Putamen (tissue), 1 donor: ENCODE measurements at places on chromosomes 7 and 10.

- no peak for DNase-seq
These were observed 20.1 kb downstream of the GHRHR start for GRCh38 chr7:30983914-30984247.

DNA sequence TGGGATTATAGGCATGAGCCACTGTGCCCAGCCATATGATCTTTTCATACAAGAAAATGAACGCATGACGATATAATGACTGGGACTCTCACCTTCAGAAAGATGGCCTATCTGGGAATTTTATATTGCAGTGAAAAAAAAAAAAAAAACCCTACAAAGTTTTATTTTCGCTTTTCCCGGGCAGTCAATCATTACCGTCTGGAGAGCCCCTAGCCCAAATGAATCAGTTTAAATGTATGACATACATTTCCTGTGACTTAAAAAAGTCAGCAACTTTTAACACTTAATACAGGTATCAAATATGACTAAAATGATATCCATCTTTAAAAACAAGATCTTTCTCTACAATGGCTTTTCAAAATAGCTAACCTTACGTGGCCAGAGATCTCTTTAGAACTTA is 48.2 kb upstream of the NMT2 start:
- no peak for DNase-seq

DNA sequence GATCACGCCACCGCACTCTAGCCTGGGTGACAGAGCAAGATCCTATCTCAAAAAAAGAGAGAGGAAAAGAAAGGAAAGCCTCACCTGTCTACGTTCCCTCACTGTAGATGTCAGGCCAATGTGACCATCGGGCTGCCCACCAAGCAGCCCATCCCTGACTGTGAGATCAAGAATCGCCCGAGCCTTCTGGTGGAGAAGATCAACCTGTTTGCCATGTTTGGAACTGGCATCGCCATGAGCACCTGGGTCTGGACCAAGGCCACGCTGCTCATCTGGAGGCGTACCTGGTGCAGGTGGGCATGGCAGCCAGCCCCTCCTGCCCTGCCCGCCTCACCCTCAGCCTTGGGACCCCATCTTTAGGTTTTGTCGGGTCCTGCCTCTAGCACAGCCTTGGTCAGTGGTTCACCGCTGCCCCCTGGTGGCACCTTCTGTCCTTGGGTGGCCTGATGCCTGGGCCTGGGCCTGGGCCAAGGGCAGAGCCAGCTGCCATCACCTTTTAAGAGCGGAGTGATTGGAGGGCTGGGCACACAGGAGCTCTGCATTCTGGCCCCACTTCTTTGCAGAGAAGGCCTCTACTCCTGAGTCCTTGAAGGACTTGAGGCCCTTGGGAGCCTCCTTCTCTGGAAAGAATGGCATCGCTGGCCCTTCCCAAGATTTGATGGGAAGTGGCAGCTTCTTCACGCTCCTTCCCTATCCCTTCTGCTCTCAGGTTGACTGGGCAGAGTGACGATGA is 14.4 kb upstream of the AHCYL2 start:
- peak; percentile 17 for DNase-seq

GRCh38 chr10:11444155-11444530 is 167.3 kb downstream of the USP6NL start:
- no peak for DNase-seq

GRCh38 chr7:53794816-53795215 is 747.4 kb upstream of the VSTM2A start:
- no peak for DNase-seq

GRCh38 chr10:123997013-123997412 is 96.4 kb downstream of the CHST15 start:
- no peak for DNase-seq

DNA sequence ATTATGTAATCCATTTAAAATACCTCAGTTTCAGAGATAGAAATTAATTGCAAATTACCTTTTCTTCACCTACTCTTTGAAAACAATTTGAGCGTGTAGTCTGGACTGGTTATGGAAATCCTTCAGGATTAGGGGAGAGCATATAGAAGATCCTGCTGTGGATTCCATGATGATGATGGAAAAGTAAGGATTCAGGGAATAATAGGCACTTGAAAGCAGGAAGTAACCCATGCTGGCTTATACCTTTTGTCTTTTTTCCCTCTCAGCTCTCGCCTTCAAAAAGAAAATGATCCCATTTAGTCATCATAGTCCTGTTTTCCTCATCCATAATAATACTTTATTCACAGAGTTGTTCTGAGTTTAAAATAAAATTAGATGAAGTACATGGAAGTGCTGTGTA is 4.4 kb downstream of the HBP1 start:
- DNase-seq: no peak

GRCh38 chr10:61688551-61689308 is 26.0 kb downstream of the CABCOCO1 start:
- no peak for DNase-seq

- no peak for DNase-seq
These were observed 7.6 kb upstream of the ORAI2 start for GRCh38 chr7:102425639-102426267.

DNA sequence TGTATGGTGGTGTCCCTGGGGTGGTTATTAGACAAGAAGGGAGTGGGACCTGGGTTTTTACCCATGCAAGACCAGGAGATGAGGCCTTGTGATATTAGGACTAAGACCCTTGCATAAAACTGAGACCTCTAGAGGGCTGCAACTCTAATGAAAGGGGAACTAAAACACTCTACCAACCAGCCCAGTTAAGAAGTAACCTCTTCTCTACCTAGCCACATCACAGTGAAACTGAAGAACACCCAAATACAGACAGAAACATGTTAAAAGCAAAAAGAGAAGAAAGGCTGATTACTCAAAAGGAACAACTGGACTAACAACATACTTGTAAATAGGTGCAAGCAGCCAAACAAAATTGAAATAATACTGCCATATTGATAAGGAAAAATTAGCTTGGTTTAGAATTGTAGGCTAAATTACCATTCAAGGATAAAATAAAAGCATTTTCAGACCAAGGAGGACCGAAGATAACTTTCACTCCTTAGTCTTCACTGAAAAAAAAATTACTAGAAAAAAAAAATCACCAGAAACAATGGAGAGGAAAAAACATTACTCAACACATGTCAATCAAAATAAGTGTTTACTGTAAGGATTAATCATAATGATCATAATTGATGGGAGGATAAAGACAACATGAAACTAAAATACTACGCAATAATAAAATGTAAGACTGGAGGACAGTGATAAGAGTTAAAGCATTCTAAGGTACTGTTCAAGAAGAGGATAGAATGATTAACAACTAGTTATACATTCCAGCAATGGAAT is 27.6 kb downstream of the ERLIN1 start:
- no peak for DNase-seq

DNA sequence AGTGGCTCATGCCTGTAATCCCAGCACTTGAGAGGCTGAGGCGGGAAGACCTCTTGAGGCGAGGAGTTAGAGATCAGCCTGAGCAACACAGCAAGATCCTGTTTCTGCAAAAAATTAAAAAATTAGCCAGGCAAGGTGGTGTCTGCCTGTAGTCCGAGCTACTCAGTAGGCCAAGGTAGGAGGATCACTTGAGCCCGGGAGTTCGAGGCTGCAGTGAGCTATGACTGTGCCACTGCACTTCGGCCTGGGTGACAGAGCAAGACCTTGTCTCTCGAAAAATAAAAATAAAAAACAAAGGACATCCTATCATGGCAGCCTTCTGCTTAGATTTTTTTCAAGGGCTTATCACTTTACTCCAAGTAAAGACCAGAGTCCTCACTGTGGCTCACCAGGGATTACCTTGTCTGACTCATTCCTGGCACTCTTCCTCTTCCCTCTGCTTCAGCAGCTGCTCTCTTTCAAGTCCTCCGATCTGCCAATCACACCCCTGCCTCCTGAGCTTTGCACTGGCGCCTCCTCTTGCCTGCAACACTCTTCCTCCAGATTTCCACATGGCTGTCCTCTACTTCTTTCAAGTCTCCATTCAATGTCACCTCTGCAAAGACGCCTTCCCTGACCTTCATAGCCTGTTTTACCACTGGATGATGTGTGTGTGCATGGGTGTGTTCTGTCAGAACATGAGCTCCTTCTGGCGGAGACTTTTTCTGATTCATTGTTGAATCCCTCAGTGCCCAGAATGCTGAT is 7.7 kb downstream of the PRTFDC1 start:
- peak; percentile 47 for DNase-seq

- DNase-seq: no peak
These were observed 7.0 kb upstream of the TMEM243 start for GRCh38 chr7:87226495-87226894.

- no peak for DNase-seq
These were observed 3.3 kb upstream of the TBXAS1 start for GRCh38 chr7:139825666-139826290.

DNA sequence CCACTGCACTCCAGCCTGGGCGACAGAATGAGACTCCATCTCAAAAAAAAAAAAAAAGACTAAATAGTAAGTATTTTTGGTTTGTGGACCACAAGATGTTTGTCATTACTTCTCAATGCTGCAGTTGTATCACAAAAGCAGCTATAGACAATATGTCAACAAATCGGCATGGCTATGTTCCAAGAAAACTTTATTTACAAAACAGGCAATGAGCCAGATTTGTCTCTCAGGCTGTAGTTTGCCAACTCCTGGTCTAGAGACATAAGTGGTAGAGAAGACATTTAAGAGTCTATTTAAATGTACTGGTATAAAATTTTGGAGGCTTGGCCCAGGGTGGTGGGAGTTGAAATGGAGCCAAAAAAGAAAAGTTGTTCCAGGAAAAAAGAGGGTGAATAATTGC is 185.8 kb downstream of the SORCS1 start:
- no peak for DNase-seq

DNA sequence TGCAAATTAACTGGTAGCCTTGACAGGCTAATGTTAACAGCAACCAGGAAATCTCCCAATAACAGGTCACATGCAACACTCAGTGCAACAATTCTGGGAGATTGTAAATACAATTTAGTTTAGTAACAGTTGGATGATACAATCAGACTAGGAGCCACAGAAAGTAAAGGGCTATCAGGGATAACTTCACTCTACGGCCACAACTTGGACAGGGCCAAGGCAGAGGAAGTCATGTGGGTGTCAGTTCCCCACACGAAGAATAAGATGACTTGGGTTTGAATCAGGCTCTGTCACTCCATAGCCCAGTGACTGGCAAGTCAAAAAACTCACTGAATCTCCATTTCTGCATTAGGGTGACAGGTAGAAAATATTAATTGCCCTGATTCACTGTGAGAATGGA is 217.3 kb upstream of the CCDC6 start:
- no peak for DNase-seq

DNA sequence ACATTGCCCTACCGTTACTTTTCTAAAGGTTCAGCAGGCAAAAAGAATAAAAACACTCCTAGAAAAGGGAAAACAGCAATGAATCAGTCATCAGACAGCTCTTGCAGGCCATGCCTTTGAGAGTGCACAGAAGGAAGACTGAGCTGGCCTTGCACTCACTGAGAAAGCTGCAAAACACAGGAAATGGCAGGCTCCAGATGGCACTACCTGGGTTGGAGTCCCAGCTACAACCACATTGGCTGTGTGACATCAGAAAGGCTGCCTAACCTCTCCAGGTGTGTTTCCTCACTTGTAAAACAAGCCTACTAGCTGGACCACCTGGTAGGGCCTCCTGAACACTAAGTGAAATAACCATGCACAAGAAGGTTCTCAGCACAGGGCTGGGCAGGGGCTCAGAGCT is 113.7 kb downstream of the SFMBT2 start:
- no peak for DNase-seq

GRCh38 chr7:74306730-74307469 is 17.7 kb downstream of the CLIP2 start:
- peak; percentile 74 for DNase-seq

DNA sequence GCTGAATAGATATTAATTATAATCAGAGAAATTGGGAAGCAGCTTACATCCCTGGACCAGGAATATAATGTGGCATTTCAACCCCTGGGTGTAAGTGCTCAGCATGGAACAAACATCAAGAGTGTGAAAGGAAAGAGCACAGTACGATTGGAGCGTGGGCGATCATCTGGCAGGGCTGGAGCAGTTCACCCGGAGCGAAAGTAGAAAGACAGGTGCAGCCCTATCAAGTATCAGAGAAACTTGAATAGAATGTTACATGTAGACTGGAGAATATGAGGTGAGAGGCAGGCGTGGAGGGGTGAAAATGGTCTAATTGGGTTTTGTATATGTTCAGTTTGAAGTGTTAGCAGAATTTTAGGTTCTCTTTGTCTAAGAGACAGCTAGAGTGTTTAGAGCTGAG is 303.0 kb downstream of the MDFIC start:
- DNase-seq: no peak

DNA sequence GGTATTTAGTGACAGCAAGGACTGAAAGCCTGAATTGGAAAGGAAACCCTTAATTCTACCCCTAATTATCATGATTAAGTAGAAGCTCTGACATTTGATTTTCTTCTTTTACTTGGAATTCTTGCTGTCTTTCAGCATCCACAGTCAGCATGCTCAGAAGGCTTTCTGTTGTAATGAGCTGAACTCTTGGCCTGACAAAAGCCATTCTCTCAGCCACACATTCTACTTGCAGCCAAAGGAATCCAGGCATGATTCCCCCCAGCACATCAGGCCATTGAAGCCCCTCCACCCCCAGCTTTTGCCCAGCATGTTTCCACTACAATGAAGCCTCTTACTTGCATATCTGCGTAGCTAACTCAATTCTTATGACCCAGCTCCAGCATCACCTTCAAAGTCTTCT is 94.3 kb upstream of the FRMD4A start:
- DNase-seq: no peak

- no peak for DNase-seq
These were observed 4.2 kb downstream of the AHR start for GRCh38 chr7:17302575-17303142.

- no peak for DNase-seq
These were observed 487.4 kb downstream of the PLXDC2 start for GRCh38 chr10:20303453-20304152.

- no peak for DNase-seq
These were observed 308.9 kb upstream of the POM121L12 start for GRCh38 chr7:52726493-52726892.

GRCh38 chr10:69800109-69800508 is 1.6 kb upstream of the COL13A1 start:
- DNase-seq: no peak

GRCh38 chr7:20343205-20343604 is 12.5 kb downstream of the ITGB8 start:
- no peak for DNase-seq

DNA sequence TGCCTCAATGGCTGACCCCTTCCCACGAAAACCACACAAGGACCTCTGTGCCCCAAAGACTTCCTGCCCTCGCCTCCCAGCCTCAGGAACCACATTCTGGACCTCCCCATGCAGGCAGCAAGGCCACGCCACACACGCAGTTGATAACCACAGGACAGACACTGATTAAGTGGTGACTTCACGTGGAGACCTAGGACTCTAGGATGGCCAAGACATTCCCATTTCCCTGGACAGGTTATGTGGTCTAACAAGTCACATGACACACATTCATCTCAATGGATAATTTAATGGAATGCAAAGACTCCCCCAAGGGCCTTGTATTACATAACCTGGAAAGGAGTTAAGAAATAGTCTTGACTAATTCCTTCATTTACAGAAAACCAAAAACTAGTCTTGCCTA is 110.2 kb downstream of the LARP4B start:
- DNase-seq: no peak

- DNase-seq: no peak
These were observed 18.5 kb downstream of the PTN start for GRCh38 chr7:137324796-137325696.
